ENCODE measurements at places on chromosomes 6 and 20.
A peak's percentile ranks its signal among the peaks of the same experiment; 100 is the strongest.

DNA sequence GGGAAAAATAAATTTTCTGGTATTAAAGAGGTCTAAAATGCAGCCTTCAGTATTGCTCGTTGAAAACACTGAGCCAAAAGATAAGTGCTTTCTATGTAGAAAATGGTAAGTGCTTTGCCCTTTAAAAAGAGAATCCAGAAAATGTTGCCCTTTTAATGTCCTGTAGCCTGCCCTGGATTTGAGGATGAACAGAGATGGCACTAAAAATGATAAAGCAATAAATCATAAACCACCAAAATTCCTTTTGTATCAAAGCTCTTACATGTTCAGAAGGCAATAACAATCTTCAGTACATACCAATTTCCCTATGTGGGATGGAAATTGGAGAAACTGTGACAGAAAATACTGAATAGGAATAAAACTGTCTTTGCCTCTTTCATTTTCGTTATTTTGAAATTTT, 405.8 kb downstream of the PHF3 start:
- no peak for DNase-seq

- peak; percentile 50 for DNase-seq
Observed at GRCh38 chr20:32674362-32674789, 635 bp upstream of the C20orf203 start.

- DNase-seq, result no peak
Observed at GRCh38 chr20:41480054-41480770, 113.6 kb upstream of the EMILIN3 start.

GRCh38 chr6:32984622-32985389, 16.4 kb downstream of the BRD2 start:
- DNase-seq, result peak; percentile 75

DNA sequence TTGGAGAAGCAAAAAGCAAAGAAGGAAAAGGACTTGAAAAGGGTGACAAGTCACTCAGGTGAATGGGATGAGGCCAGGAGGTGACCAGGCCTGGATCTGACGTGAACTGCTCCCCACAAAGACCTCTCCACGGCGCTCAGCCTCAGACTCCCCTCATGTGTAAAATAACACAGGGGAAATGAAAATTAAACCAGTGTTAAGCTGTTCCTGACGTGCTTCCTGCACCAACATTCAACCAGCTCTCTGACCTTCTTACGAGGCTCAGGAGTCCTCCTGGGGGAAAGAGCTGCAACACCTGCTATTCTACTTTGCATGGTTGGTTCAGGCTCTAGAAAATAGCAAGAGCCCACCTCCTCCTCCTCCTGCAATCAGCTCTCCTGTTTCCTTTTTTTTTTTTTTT, 256.7 kb downstream of the ATXN1 start:
- DNase-seq, result no peak

- DNase-seq, result no peak
Observed at GRCh38 chr6:75935473-75935793, 137.0 kb downstream of the IMPG1 start.

DNA sequence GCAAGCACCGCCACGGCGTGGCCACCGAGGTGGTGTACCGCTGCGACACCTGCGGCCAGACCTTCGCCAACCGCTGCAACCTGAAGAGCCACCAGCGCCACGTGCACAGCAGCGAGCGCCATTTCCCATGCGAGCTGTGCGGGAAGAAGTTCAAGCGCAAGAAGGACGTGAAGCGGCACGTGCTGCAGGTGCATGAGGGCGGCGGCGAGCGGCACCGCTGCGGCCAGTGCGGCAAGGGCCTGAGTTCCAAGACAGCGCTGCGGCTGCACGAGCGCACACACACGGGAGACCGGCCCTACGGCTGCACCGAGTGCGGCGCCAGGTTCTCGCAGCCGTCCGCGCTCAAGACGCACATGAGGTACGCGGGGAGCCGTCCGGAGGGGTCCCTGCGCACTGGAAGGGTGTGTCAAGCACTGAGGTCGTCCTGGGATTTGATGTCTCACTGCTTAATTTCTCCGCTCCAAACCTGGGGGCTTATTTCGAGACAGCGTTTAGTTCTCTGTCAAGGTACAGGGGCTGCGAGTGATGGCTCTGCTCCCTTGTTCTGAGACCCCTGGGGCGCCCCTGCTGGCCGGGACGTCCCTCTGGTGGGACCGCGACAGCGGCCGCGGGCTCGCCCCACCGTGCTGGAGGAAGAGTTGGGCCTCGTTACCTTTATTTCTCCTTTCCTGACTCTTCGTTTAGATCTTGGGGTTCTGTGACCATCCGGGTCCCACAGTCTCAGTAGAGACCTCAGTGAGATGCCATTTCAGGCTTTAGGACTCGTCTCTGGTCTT, 3.6 kb downstream of the GZF1 start:
- no peak for DNase-seq

DNA sequence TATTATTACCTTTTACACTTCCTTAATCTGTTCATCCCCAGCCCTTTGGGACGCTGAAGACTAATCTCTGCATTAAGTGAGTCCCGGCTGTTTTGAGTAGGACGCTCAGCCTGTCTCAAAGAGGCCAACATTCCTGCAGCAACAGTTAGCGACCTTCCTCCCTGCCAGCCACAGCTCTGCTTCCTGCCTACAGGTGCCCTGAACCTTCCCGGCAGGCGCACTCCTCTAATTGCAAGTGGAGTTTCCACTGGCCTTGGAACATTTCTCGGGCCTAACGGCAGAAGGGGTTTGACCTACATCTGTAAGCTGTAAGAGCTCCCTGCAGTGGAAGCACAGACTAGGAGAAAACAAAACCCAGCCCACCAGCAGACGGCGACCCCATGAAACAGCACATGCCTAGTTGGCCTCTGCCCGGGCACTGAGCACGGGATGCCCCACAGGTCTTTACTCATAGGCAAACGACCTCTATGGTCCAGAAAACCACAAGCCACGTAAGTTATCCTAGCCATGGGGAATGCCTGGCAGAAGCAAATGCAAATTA, 137.9 kb downstream of the DTNBP1 start:
- DNase-seq, result no peak

DNA sequence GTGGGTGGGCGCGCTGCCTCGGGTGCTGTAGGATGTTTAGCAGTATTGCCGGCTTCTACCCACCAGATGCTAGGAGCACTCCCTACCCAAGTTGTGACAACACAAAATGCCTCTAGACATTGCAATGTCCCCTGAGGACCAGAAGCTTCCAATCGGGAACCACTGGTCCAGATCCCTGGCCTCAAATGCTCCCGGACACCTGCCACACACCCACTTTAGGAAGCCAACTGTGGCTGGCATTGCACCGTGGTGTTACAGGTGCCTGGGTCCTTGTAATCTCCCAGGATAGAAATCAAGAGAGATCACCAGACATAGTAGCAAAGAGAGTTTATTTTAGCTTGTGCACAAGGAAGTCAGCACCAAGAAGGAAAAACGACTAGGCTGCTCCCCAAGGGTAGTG, 14.9 kb upstream of the RNASET2 start:
- no peak for DNase-seq

DNA sequence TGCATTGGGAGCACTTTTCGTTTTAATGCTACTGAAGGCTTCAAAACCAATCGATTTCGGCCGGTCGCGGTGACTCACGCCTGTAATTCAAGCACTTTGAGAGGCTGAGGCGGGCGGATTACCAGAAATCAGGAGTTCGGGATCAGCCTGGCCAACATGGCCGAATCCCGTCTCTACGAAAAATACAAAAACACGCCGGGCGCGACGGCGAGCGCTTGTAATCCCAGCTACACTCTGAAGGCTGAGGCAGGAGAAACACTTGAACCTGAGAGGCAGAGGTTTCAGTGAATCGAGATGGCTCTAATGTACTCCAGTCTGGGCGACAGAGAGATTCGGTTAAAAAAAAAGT, 58.4 kb downstream of the TRIM38 start:
- DNase-seq, result peak; percentile 57

- DNase-seq, result no peak
Observed at GRCh38 chr6:166579237-166579850, 7.1 kb downstream of the RAMACL start.

GRCh38 chr6:6191476-6191875, 129.0 kb downstream of the F13A1 start:
- DNase-seq, result no peak

GRCh38 chr6:134435814-134436280, 117.9 kb upstream of the SGK1 start:
- DNase-seq, result no peak

- DNase-seq, result no peak
Observed at GRCh38 chr6:138410048-138410735, 6.2 kb downstream of the HEBP2 start.

DNA sequence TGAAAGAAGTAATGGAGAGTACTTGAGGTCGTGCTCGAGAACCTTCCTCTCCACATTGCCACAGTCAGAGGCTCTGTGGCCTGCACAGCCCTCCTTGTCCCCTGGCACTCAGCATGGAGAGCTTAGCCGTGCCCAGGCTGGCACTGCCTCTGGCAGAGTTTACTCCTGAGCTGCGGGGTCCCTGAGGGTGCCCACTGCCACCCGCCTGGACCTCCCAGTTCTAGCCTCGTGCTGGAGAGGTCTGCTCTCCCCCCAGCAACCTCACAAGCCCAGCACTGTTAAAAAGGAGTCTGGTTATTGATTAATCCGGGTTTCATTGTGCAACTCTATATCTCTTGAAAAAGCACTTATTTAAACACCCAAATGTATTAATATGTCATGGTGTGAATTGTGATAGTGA, 226.8 kb downstream of the TMEM242 start:
- DNase-seq, result no peak

DNA sequence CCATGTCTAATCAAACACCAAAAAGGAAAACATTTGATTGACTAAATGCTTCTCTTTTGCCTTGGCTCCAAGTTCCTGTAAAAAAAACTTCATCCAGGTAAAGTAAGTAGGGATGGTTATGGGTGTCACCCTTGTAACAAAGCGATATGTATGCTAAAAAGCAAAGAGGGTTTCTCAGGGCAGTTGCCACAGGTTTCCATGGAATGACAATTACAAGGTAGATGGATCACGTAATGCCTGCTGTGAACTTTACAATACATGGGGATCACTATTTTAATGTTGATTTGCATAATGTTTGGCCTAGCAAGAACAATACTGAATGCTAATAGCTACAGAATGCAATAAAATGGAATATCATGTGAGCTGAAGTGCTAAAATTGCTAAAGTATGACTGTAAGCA, 2.9 kb upstream of the BMP2 start:
- DNase-seq, result no peak

DNA sequence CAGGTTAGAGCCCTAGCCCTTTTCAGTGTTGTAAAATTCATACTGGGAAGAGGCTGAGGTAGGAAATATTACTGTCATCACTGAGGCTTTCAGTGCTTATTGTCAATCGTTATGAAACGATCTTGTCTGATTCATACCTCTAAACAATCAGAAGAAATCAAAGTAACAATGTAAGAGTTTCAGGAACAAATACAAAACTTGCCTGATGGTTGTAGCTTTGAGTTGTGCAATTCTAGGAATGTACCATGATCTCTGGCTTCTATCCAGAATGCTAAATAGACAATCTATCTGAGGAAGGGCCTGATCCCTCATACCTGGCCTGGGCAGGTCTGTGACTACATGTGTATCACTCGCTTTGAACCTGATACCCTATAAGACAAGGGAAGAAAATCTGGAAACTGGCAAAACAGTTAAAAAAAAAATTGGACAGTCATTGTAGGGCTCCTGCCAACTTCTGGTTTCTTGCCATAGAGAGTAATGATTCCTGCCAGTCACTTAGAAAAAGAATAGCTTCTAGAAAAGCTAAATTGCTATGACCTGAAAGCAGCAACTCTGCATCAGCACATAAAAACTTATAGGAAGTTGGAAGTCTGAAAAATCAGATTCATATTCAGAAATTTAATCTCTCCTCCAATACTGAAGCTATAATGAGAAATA, 234.7 kb downstream of the BTBD9 start:
- no peak for DNase-seq
